Activated CD4-positive, CD25-positive, alpha-beta regulatory T cell treated with anti-CD3 and anti-CD28 coated beads, Interleukin-2, amount 50 U/mL, for 24 hours (primary cell): ENCODE measurements at places on chromosomes 11 and 22.
A peak's percentile ranks its signal among the peaks of the same experiment; 100 is the strongest.

- no peak for ATAC-seq
These were observed 456.2 kb downstream of the TBC1D22A start for GRCh38 chr22:47218671-47219070.

- ATAC-seq: no peak
These were observed 124.2 kb downstream of the KCNQ1OT1 start for GRCh38 chr11:2575591-2576051.

DNA sequence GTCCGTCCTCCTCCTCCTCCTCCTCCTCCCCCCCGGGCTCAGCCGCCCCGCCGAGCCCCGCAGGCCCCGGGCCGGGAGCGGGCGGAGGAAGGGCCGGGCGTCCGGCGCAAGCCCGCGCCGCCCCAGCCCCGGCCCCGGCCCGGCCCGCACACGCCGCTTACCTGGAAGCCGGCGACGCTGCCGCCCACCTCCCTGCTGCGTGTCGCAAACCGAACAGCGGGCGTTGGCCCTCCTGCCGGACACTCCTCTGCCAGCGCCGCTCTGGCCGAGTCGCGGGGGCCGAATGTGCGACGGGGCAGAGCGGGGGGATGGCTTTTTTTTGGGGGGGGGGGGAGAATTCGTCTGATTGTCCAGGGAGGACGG is 1.1 kb downstream of the IGF2 start:
- ATAC-seq: no peak

GRCh38 chr11:79762279-79762921 is 321.6 kb upstream of the TENM4 start:
- ATAC-seq: no peak

DNA sequence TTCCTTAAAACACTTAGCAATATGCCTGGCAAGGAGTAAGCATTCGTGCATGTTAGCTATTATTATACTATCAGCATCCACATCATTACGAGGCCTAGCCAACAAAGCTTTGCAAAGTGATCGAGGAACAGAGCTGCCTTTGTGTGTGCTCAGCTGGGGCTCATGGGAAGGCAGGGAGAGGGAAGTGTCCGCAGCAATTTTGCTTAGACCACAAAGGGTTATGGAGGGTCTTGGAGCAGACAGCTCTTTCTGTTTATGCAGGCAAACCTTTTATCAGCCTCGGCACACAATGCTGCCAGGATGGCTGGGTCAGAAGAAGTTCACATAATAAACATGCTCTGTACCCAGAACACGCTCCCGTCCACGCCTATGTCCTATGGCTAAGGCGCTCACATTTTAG is 10.9 kb upstream of the DKK3 start:
- no peak for ATAC-seq

DNA sequence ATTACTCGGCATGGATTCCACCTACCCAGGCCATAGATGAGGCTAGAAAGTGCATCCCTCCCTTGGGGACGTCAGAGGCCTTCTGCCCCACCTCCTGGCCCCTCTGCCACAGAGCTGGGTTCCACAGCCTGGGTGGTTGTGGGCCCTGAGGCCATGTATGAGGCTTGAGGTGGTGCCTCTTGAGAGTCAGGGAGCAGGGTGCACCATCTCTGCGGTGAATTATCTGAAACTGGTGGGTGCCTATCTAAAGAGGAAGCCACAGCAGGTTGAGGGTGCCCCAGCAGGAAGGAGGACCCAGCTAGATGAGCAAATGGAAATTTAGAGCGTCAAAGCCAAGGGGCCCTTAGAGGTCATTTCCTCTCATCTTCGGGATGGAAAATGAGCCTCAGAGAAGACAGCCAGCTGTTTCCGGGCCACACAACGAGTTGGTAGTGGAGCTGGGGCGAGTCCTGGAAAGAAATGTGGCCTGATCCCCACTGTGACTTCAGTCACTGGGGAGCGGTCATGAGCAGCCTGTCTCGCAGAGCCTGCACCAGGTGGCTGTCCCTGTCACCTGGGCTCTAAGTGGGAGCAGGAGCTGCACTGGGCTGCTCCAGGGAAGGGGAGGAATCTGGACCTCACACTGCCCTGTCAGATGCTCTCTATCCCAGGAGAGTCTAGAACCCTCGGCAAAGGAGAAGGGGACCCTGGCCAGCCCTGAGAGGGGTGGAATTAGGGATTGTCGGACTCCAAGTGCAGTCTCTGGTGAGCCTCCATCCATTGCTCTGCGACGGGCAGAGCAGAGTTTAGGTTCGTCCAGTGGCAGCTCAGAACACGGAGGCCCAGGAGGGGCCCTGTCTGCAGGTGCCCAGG is 7.3 kb downstream of the ADORA2A start:
- peak; percentile 75 for ATAC-seq

DNA sequence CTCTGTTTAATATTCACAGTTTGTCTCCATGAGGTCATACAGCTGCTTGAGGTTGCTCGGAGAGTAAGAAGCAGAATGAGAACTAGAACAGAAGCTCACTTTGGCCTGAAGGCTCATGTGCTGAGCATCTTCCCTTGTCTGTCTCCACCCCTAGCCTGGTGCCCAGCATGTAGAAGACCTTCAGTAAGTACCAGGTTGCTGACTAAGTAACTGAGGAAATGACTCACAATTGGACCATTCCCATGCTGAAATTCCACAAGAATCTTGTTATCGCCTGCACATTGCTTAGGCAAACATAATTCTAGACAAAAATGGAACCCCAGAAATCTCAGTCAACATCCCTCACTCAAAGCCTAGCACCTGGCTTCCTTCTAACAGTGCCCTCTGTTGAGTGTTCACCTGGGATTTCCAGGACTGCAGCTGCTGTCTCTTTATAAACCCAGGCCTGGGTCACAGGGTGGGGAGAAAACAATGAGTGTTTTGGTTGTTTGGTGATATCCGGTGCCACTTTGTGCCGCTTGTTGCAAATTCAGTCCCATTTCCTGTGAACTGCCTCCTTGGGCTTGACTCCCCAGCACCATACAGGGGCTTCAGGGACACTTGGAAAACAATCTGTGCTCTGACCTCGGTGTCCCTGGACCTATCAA is 406.8 kb downstream of the ETS1 start:
- no peak for ATAC-seq

GRCh38 chr11:71170624-71171423 is 81.6 kb downstream of the SHANK2 start:
- ATAC-seq: no peak

- ATAC-seq: no peak
These were observed 43.1 kb upstream of the EED start for GRCh38 chr11:86201371-86201884.

GRCh38 chr11:74248469-74248868 is 63.0 kb downstream of the P4HA3 start:
- ATAC-seq: no peak

DNA sequence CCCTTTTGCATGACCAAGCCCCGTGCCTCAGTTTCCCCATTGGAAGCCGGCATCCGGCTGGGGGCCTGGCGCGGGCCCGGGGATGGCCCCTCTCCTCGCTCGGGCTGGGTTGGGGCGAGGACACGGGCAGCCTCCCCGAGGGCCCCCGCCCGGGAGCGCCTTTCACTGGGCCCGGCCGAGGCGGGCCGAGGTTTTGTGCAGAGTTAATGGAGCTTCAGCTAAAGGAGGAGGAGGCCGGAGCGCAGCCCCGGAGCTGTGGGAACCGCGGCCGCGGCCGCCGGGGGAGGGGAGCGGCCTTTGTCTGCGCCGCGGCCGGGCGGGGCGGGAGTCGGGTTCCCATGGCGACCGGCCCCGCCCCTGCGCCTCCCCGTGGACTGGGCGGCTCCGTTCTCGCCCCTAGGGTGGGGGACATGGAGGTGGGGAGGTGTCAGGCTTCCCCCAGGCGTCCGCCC is 1.4 kb upstream of the MAPK11 start:
- no peak for ATAC-seq

DNA sequence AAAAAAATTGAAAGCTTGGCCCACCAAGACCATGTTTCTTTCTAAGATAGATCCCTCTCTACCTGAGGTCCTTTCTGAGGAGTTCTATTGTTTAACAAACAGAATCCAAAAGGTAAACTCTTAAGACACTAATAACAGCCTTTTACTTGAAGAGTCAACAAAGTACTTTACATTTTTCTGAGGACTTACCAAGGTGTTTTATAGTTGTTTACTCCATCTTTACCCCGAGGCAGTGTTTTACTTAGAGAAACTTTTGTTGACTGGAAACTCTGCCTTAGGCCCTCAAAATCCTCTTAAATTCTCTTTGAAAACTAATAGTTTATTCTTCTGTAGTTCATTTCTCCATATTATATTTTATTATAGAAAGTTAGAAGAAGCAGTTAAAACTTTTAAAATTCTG is 49.7 kb upstream of the NOX4 start:
- no peak for ATAC-seq

DNA sequence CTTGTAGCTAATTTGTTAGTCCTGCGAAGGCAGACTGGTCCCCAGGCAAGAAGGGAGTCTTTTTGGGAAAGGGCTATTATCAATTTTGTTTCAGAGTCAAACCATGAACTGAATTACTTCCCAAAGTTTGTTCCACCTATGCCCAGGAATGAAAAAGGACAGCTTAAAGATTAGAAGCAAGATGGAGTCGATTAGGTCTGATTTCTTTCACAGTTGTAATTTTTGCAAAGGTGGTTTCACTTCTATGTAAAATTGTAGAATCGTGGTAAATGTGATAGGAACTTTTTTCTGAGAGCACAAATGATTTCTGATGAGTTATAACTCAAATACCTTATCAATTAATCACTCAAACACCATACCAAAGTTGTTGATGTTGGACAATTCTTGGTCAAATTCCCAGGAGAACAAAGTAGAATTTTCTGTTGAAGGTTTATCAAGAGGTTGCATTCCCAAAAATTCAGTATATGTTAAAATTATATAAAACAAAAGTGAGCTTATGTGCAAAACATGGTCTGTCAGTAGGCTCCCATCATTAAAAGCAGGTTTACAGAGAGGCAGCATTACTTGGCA is 2.9 kb upstream of the CTSC start:
- ATAC-seq: no peak

GRCh38 chr11:71420455-71421241 is 27.5 kb downstream of the DHCR7 start:
- no peak for ATAC-seq

DNA sequence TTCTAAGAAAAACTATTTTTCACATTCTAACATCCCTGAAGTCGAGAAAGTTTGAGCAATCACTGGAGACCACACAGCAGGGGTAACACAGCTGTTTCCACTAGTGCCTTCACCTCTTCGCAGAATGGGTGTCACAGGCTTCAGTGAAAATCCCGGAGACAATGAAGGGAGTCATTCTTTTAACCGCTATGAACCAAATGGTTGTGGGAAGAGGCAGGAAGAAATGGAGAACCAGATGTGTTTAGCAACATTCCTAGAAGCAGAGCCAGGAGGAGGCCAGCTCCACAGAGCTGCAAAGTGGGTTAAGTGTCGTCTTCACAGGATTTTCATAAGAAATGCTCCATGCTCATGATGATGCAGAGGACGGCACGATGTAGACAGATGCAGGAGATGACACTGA is 221.1 kb downstream of the LARGE1 start:
- no peak for ATAC-seq

GRCh38 chr22:49192180-49192856 is 635.4 kb downstream of the BRD1 start:
- ATAC-seq: no peak

- ATAC-seq: no peak
These were observed 80.5 kb downstream of the TEAD1 start for GRCh38 chr11:12754582-12755234.

DNA sequence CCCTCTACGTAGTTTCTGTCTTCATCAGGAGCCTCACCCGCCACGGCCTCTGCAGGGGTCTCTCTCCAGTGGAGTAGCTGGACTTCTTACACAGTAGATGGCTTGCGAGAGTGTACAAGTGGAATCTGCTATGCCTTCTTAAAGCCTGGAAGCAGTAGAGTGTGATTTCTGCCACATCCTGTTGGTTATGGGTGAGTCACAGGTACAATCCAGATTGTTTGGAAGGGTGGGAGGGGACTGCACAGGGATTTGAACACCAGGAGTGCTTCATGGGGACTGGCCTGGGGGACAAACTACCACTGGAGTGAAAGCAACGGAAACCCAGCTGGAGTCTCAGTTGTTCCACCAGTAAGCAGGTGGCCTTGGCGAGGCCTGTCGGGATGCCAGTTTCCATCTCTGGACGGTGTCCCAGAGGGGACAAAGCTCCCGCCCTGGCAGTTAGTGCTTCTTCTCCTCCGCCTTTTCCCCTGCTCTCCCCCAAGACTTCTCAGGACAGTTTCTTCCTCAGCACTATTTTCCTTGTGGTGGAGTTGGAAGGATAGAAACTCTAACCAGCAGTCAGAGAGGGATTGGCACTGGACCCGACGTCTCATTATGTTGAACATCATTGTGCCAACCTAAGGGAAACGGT is 85.0 kb upstream of the RCN1 start:
- no peak for ATAC-seq

DNA sequence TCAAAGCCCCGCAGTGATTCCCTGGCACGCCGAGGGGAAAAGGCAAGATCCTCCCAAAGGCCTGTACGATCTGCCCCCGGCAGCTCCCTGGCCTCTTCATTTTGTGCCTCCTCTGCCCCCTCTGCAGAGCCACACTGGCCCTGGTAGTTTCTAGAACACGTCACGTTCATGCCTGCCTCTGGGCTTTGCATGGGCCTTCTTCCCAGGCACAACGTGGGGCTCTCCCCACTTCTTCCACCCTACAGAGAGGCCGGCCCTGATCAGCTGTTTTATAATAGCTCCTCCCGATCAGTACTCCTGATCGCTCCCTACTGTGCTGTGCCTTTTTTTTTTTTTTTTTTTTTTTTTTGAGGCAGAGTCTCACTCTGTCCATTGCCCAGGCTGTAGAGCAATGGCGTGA is 78.4 kb downstream of the PTPRJ start:
- no peak for ATAC-seq

DNA sequence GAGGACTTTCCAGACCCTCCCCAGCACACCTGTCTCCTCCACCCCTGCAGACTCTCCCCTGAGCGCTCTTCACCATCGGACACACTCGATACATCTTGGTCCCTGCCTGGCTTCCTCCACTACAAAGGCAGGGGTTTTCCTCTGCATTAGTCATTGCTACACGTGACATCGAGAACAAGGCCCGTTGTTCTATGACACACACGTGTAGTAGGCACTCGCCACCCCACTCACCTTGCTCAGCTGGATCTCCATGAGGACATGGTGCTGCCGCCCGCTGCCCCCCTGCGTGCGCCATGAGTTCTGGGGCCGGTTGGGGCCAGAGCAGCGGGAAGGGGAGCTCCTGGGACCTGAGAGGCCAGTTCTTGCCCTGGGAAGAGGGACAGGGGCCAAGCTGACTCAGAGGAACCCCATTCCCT is 16.7 kb downstream of the ATG2A start:
- ATAC-seq: peak; percentile 100

- ATAC-seq: peak; percentile 74
These were observed 19.3 kb upstream of the CD5 start for GRCh38 chr11:61082931-61083531.

GRCh38 chr11:121467965-121468364 is 15.2 kb upstream of the SORL1-AS1 start:
- ATAC-seq: peak; percentile 50

- ATAC-seq: no peak
These were observed 9.7 kb downstream of the LRFN4 start for GRCh38 chr11:66866511-66866986.

DNA sequence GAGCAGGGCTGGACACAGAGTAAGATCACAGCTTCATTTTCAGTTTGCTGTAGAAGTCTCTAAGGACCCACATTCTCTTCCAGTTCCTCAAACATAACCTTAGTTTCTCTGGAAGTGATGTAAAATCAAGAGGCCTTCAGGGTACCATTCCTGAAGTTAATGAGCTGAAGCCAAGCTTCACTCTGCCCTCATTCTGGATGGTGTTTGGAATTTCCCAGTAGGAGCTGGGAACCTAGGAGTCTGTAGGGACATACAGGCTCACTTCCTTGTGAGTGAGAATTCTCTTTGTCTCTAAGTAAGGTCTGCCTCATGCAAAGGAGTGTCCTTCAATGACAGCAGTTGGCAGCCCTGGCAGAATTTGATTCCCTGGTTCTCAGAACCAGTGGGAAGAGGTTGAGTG is 142.4 kb upstream of the NARS2 start:
- no peak for ATAC-seq
